Stimulated activated CD8-positive, alpha-beta memory T cell treated with anti-CD3 and anti-CD28 coated beads, Interleukin-4, amount 100 ng/mL, for 4 hours (primary cell): ENCODE measurements at places on chromosomes 5 and 9.

- DNase-seq = no peak
Observed at GRCh38 chr5:145056800-145057199, 778.3 kb downstream of the PRELID2 start.

DNA sequence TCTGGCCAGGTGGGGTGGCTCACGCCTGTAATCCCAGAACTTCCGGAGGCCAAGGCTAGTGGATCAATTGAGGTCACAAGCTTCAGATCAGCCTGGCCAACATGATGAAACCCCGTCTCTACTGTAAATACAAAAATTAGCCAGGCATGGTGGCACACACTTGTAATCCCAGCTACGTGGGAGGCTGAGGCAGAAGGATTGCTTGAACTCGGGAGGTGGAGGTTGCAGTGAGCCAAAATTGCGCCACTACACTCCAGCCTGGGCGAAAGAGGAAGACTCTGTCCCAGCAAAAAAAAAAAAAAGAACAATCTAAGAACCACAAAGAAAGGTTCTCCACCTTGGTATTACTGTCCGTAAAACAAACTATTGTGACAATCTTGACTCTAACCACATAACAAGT, 9.7 kb downstream of the MYO10 start:
- no peak for DNase-seq

DNA sequence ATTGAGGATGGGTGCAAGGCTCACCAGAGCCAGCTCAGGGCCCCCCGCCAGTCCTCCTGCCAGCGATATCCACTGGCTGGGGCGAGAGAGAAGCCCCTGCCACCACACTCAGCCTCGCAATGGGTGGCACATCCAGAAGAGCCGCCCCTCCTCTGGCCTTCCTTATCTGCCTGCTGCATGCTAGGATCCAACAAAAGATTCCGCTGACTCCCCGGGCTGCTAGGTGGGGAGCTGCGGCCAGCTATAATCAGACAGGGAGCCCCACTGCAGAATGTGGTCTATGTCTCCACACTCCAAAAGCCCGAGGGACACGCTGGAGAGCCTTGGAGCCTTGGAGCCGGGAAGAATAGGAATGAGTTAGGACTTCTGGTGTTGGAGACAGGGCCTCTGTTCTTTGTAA, 32.8 kb downstream of the COL23A1 start:
- no peak for DNase-seq

DNA sequence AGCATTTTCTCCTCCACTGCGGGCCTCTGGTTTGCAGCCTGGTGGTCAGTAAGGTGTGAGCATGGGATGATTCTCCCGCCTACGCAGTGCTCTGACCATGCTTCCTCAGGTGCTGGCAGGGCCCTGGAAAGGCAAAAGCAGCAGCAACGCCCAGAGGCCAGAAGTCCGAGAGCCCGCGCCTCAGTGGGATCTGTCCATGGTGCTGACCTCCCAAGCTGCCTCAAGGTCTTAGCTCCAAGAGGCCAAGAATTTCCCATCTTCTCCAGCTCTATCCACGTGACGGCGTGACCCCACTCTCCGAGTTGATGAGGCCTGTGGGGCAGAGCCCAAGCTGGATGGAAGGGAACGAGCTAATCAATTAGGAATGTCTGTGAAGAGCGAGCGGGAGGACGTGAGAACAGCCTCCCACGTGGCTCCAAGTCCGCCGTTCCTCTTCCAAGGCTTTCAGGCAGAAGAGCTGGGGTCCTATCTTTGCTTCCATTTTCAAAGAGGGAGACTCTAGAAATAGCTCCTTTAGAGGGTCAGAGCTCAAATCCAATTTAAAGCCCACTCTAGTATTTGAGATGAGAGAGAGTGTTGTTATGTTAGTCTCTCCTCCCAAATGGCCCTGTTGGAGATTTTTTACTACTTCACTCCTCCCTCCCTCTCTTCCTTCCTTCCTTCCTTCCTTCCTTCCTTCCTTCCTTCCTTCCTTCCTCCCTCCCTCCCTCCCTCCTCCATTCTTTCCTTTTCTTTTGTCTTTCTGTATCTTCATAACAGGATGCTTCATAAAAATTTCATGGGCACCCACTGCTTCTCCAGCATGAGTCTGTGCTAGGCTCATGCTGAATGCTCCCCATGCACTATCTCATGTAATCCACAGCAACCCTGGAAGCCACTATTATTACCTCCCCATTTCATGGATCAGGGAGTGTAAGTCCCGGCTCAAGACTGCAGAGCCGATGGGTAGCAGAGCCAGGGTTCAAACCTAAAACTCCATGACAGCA, 69.3 kb downstream of the OLFM1 start:
- DNase-seq = no peak

- no peak for DNase-seq
Observed at GRCh38 chr5:141834331-141834730, 43.9 kb downstream of the PCDH1 start.

GRCh38 chr9:69346596-69347390, 21.8 kb downstream of the ENTREP1 start:
- DNase-seq = no peak

GRCh38 chr5:10511741-10512640, 51.9 kb upstream of the ANKRD33B start:
- no peak for DNase-seq
